ENCODE measurements at places on chromosomes 12 and 14. TPM values are rescaled to one million over a fixed set of nuclear protein-coding genes. Genes with fewer than 3 reads are reported as not detected.

Gene TUNAR
- not detected for total RNA-seq

Gene KLRD1
- under 0.01 TPM for total RNA-seq

Gene YY1
- 39.4 TPM for total RNA-seq

Gene ETNK1
- total RNA-seq = 15.6 TPM

Gene OR4N2
- total RNA-seq = not detected

Gene RPGRIP1
- not detected for total RNA-seq

Gene FAM181A
- 0.99 TPM for total RNA-seq

Gene SRGAP1
- total RNA-seq = 6.0 TPM

Gene PLEKHG7
- total RNA-seq = not detected

Gene ATG14
- 4.2 TPM for total RNA-seq

Gene WNT5B
- 8.7 TPM for total RNA-seq

Gene PPFIA2
- not detected for total RNA-seq

Gene MUCL1
- total RNA-seq = 4.7 TPM

Gene SLC17A8
- not detected for total RNA-seq

Gene CARMIL3
- not detected for total RNA-seq

Gene SERPINA9
- not detected for total RNA-seq

Gene TAS2R19
- 0.65 TPM for total RNA-seq

Gene LIMA1
- 105 TPM for total RNA-seq

Gene LTBP2
- total RNA-seq = 28.1 TPM

Gene SPTLC2
- 20.6 TPM for total RNA-seq

Gene KRT77
- total RNA-seq = 0.21 TPM

Gene IFI27L2
- total RNA-seq = 154 TPM

Gene RXYLT1
- 18.4 TPM for total RNA-seq

Gene RNF212B
- total RNA-seq = not detected

Gene CACNA1C
- total RNA-seq = not detected

Gene RNASE7
- 2.2 TPM for total RNA-seq

Gene LBHD2
- total RNA-seq = not detected

Gene KLHL33
- total RNA-seq = not detected

Gene TAS2R8
- not detected for total RNA-seq

Gene TRAF3
- 15.1 TPM for total RNA-seq

Gene CLEC6A
- total RNA-seq = not detected

Gene LRRC9
- total RNA-seq = not detected

Gene CSRNP2
- 13.2 TPM for total RNA-seq

Gene ASB2
- total RNA-seq = 0.65 TPM

Gene KRT75
- 2.6 TPM for total RNA-seq

Gene SLC6A15
- total RNA-seq = 13.4 TPM

Gene WIF1
- 0.84 TPM for total RNA-seq
